BE2C (cell line): ENCODE measurements at places on chromosomes 11 and 22.

- no peak for DNase-seq
These were observed 7.4 kb downstream of the SYT13 start for GRCh38 chr11:45278714-45279113.

DNA sequence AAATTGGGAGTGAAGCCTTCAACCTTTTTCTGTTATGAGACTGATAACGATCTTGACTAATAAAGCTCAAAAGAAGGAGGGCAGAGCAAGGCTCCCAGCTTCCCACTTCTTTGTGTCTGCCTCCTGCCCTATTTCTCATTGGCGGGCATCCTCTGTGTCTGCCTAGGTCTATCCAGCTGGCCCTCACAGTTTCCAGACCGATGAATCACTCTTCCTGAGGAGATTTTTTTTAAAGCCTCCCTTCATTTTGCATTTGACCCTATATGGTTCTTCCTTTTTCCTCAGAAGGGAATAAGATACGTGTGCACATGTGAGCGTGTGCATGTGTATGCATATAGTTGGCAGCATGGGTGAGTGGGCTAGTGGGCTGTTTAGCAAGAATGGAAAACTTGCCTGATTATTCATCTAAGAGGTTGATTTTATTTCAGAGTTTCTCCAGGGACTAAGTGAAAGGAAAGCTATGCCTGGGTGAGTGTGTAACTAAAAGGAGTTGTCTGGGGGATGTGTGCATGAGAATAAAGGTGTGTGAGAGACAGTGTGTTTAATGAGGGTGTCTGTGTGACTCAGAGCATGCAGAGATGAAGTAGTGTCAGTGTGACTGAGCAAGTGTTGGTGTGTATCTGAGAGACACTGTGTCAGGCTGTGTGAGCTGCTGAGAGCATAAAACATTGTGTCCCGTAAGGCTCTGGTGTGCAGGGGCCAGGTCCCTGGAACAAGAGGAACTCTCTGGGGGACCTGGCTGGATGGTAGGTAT lies 12.2 kb downstream of the PHLDB1 start:
- DNase-seq: peak; percentile 58

- DNase-seq: no peak
These were observed 45.6 kb downstream of the LRRC4C start for GRCh38 chr11:41413843-41414242.

GRCh38 chr22:44002997-44003396 lies 21.1 kb upstream of the PARVB start:
- DNase-seq: no peak

GRCh38 chr11:101187748-101188147 lies 58.1 kb upstream of the PGR start:
- no peak for DNase-seq

- no peak for DNase-seq
These were observed 24.8 kb downstream of the ACER3 start for GRCh38 chr11:76885390-76886097.

DNA sequence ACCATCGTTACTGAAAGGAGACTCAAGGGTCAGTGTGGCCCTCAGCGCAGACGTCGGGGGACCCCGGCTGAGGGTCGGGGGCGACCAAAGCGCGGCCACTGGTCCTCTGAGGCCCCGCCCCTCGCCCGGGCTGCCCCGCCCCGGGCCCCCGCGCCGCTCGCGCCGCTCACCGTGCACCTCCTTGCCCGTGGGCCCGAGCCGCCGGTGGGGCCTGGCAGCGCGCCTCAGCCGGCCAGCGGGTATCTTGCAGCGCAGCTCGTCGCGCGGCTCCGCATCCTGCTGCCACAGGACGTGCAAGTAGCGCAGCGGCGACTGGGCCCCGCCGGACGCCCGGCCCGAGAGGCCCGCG lies 419 bp downstream of the ANKRD54 start:
- DNase-seq: peak; percentile 63

- DNase-seq: peak; percentile 84
These were observed 82.2 kb upstream of the SEPTIN5 start for GRCh38 chr22:19631899-19632667.

DNA sequence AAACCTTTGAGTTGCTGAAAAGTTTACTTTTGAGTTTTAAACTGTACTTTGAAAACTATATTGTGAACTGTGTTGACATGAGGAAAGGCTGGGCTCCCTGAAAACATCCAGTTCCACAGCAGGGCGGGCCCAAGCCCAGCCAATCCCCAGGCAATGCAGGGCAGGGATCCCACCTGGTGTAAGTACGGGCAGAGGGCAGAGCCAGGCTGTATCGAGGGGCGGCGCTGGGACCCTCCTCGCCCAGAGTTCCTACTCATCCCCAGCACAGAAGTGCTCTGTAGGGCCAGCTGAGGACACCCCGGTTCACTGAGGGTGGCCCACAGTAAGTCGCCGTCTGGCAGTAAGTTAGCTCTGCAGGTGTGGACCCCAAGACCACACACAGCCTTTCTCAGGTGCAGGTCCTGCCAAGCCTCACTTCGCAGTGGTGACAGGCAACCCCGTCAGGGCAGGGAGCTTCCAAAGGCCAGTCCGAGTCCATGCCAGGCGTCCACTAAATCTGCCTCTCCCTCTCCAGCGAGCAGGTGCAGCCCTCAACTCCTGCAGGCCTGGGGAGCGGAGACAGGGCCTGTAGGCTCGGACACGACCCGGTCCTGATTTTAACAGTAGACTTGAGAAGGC lies 6.3 kb downstream of the RASSF7 start:
- no peak for DNase-seq

GRCh38 chr22:49016909-49017481 lies 810.7 kb downstream of the BRD1 start:
- DNase-seq: no peak

GRCh38 chr11:11968511-11969280 lies 39.7 kb downstream of the DKK3 start:
- peak; percentile 85 for DNase-seq

GRCh38 chr11:44165432-44165831 lies 70.0 kb downstream of the EXT2 start:
- no peak for DNase-seq

DNA sequence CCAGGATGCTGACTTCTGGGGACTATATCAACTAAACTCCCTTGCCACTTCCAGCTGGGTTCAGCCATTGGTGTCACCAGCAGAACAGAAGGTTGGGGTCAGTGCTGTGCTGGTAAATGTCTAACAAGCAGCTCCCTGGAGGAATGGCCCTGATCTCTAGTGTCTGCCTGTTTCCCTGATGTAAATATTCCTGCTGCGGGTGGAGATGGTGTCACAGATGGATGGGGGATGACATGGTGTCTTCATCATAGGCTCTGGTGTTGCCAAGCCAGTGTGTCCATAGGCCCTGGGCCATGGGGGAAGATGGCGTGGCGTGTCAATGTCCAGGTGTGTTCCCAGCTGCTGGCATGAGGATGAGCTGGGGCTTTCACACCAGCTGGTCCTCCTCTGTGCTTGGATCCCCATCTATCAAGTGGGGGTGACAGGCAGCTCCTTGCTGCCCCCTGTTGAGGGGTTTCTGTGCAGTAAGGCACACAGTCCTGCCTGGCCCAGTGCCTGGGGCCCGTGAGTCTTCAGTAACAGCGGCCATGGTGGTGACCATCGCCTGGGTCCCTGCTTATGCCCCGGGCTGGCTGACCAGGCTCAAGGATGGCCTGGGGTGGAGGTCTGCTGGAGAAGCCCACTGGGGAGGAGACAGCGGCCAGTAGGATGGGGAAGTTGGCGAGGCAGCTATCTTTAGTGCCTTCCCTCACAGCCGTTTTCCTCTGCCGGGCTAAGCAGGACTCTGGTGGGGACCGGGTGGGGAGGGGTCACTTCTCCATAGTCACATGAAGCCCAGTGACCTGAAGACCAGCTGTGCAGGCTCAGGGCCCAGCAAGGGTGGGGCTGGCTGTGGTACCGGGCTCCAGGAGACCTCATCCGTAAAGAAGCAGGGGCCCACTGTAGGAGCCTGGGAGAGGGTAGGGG lies 12.7 kb downstream of the RPL3 start:
- DNase-seq: peak; percentile 56

- no peak for DNase-seq
These were observed 2.3 kb downstream of the TUBGCP6 start for GRCh38 chr22:50242406-50242949.

DNA sequence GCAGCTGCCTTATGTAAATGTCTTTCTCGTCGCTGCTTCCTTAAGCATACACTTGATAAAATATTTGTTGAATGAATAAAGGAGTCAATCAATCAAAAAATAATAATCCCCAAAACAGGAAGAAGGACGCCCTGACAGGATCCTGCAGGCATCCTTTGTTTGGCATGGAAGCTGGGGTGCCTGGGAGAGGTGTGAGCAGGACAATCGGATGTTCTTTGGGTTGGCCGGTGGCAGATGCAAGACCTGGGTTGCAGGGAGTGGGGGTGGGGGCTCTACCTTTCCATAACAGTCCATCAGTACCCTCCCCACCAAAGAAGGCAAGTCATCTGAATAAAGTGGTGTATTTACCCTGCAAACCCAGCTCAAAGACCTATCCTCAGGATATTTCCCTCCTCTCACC lies 1.4 kb upstream of the SHANK2 start:
- DNase-seq: no peak

DNA sequence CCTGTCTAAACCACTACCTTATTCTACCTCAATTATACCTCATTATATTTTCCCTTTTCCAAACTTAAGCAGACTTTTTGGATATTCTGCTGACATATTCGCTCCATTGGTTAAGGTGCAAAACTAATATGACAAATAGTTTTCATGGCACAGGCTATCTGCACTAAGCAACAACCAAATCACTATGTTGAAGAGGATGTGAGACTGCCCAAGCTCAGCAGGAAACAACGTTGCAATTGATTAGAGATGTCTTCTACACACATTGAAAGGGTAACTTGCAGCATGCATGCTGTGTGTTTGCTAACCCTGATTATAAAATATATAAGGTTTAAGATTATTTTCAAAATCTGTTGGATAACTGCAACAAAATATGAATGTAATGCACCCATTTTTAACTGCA lies 61.6 kb downstream of the STK33 start:
- no peak for DNase-seq

GRCh38 chr11:46001448-46001914 lies 79.0 kb downstream of the LARGE2 start:
- DNase-seq: no peak

DNA sequence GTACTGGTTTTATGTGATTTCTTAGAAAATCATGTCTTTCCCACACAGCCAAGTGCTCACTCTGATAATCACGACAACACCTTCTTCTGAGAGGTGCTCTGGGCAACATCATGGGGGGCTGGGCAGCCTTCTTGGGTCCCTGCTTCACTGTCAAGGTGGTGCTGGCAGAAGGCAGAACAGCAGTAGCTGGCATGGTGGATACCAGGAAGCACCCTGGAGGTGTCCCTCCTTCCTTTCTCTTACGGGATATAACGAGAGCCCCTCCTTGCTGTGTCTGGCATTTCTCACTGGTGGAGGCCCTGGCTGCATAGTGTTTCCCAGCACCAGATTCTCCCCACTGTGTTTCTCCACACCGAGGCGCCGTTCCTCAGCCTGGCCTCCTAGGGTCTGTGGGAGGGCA lies 60.9 kb downstream of the SCN3B start:
- no peak for DNase-seq

- no peak for DNase-seq
These were observed 18.1 kb downstream of the PPP6R2 start for GRCh38 chr22:50361222-50361621.

DNA sequence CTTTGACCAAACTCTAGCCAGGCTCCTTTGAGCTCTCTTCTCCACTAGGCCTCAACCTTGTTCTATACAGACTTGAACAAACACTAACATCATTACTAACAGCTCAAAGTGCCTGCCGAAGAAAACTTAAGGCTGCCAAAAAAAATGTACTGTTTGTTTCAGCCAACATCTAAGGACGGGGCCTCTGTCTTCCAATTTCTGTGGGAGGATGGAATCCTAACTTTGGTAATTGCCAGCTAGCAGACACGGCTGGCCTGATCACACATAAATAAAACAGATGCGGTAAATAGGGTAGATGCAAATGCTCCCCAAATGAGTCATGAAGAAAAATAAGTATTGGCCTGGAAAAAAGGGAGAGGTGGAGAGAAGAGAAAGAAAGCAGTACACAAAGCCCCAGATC lies 394.3 kb downstream of the TMEM135 start:
- DNase-seq: no peak

GRCh38 chr22:17792854-17793434 lies 18.7 kb upstream of the BID start:
- DNase-seq: no peak

DNA sequence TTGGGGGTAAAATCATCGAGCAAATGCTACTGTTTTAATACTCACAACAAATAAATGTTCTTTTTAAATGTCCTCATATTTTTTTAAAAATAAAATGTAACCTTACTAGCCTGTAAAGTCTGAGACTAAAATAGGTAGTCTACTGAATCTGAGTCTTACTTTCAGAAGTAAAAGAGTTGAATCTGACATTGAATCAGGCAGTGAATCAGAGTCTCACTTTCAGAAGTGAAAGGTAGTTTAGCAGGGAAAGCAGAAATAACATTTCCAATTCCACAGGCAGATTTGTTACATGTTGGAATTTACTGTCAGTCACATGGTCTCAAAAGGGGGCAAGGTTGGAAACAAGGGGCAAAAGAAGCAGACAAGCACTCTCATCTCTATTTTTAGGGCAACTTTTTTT lies 143.0 kb downstream of the ELP4 start:
- no peak for DNase-seq

DNA sequence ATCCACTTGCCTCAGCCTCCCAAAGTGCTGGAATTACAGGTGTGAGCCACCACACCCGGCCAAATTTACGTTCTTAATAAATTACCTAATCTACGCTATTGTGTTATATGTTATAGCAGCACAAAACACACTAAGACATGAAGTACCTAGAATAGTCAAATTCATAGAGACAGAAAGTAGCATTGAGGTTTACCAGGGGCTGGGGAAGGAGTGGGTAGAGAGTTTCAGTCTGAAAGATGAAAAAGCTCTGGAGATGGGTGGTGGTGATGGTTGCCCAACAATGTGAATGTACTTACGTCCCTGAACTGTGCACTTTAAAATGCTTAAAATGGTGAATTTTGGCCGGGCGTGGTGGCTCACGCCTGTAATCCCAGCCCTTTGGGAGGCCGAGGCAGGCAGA lies 65.7 kb upstream of the NUP50 start:
- DNase-seq: no peak

DNA sequence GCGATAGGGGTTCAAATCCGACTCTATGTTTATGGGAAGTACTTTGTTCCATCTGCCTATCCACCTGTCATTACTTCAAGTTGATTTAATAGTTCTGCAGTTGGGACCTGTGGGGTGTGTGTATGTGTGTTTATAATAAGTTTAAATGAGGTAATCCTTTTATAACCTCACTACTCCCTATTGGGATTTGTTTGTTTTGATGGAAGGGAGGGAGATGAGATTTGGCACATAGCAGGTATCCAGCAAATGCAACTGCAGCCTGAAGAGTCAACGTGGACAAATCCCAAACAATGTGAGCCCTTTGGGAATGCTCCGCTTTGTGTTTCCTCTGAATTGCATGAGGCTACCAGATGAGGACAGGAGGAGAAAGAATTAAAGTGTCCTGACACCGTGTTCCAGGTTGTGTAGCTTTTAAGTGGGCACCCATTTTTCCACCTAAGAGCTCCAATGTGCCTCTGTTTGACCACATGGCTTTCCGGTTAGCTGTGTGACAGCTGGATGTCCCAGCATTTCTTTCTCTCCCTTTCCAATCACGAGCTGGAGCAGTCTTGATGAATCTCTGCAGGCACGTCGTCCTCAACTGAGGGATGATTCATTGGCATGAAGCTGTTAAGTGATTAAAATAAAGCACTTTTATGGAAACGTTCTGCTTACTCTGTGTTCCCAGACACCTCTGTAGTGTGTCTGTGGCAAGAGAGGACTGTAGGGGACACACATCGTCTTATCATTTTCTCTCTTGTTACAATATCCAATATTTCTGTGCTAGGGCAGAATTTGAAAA lies 610.7 kb downstream of the NTM start:
- DNase-seq: no peak

GRCh38 chr11:61092280-61092766 lies 10.0 kb upstream of the CD5 start:
- DNase-seq: no peak
